Activated CD4-positive, alpha-beta T cell treated with anti-CD3 and anti-CD28 coated beads for 36 hours (primary cell): ENCODE measurements at places on chromosomes 1 and 21. TPM values are rescaled to one million over a fixed set of nuclear protein-coding genes. Genes with fewer than 3 reads are reported as not detected.
A peak's percentile ranks its signal among the peaks of the same experiment; 100 is the strongest.

The CA6 gene
- 0.27 TPM for total RNA-seq

The LCE2B gene
- not detected for total RNA-seq

The CNIH4 gene
- 49.6 TPM for total RNA-seq

The TMCO2 gene
- not detected for total RNA-seq

The FNDC5 gene
- total RNA-seq: not detected

The AURKAIP1 gene
- 117 TPM for total RNA-seq

The TSEN15 gene
- total RNA-seq: 47.3 TPM

The OVAAL gene
- total RNA-seq: not detected

The CTTNBP2NL gene
- total RNA-seq: 3.3 TPM

The S100A8 gene
- total RNA-seq: not detected

The AMPD1 gene
- total RNA-seq: not detected

The DCDC2B gene
- not detected for total RNA-seq

- no peak for DNase-seq
Measured at GRCh38 chr1:94095112-94095637, 25.8 kb downstream of the ABCA4 start.

DNA sequence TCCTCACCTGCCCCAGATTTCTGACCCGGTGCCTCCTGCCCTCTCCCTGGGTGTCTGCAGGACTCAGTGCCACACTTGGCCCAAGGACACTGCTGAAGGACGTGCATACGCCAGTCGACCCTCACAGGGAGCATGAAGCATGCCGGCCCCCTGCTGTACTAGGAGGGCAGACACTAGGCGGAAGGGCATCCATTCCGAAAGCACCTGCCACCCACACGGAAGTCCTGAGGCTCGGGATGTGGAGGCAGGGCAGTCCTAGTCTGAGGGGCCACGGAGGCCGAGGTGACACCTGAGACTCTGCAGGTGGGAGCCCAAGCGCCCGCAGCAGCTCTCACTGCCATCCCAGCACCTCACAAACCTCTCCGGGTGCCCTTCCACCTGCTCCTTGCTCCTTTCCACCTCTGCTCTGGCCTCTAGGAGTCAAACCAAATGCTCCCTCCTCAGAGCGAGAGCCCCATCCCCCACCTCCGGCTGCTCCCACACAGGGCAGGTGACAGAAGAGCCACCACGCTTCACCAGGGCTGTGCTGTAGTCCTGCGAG lies 2.4 kb downstream of the NPHP4 start:
- no peak for DNase-seq

- no peak for DNase-seq
Measured at GRCh38 chr1:92399076-92399475, 87.6 kb downstream of the GFI1 start.

DNA sequence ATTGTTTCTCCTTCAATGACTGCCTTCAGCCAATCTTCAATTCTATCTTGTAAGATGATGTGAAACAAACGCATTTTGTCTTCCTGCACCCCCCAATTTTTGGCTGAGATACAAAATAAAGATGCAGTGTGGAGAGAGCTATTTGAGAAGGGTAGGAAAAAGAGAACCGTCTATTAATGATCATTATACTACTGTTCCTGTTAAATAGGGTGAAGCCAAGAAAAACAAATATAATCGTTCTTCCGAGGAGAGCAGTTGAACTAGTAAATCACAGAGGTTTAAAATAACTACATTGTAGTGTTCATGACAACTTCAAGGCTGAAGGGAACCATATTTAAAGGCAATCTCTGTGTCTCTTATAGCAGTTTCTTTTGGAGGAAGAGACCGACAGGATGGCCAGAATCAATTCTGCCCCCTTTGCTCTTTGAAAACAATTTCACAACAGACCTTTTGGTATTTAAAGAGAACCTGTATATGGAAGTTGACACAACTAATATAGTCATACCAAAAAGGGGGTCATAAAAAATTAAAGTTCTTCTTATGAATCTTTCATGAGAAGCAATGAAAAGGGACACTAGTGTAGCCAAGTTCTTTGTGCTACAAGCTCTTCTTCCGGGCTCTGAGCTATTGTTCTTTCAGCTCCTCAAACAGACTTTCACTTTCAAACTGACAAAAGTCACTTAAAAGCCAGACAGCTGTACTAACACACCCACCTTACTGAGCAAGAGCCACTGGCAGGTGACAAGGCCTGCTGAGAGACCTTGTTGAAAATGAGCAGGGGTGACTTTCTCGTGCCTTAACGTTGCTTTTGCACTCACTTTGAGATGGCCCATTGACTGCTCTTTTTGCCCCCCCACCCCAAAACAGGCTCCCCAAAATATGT lies 30.9 kb downstream of the PROX1 start:
- peak; percentile 11 for DNase-seq

DNA sequence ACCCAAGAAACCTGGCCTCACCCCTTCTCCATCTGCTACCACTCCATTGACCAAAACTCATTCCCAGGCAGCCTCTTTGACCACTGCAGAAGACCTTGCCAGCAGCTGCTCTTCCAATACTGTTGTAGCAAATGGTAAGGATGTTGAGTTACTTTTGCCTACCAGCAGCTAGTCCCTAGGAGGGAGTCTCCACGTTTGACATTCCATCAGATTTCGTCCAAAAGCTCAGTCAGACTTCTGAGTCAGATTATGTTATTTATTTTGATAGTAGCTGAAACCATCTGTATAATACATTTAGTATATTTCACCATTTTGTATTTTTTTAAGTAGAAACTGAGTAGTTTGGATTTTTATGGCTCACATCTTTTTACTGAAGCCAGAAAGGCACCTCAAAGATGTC lies 51.5 kb upstream of the WNT2B start:
- no peak for DNase-seq

- DNase-seq: no peak
Measured at GRCh38 chr1:228882041-228882770, 146.9 kb downstream of the RHOU start.

GRCh38 chr1:1291548-1292441 lies 11.6 kb downstream of the SCNN1D start:
- DNase-seq: peak; percentile 74

GRCh38 chr1:157673008-157673407 lies 27.6 kb downstream of the FCRL3 start:
- no peak for DNase-seq

GRCh38 chr1:85360730-85361493 lies 84.5 kb upstream of the BCL10 start:
- DNase-seq: no peak

DNA sequence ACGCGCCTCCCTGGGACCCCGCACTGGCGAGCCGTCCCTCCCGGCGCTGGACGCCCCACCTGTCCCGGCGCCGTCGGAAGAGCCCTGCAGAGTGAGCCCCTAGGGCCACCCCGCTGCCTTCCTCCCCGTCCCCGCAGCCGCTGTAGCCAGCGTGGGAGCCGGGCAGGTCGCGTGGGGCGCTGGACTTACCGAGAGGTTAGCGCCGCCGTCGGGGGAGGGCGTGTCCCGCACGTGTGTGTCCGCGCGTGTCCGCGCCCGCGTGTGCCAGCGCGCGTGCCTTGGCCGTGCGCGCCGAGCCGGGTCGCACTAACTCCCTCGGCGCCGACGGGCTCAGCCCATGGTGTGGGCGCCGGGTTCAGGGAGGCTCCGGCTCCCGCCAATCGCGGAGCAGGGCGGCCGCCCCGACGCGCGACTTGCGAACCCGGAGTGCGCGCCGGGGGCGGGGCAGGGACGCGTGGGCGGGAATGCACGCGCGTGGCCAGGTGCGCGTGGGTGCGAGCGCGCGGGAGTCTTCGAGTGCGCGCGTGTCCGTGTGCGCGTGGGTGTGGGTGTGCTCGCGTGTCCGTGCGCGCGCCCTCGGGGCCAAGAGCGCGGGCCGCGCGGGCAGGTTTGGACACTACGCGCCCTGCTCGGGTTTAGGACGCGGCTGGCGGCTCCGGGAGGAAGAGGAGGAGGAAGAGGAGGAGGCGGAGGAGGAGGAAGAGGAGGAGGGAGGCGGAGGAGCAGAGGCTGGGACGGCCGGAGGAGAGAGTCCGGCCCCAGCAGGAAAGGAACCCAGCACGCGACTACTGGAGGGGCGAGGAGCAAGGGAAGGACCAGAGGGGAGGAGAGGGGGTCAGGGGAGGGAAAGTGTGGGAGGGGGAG lies 145.2 kb upstream of the ETS2 start:
- peak; percentile 36 for DNase-seq

DNA sequence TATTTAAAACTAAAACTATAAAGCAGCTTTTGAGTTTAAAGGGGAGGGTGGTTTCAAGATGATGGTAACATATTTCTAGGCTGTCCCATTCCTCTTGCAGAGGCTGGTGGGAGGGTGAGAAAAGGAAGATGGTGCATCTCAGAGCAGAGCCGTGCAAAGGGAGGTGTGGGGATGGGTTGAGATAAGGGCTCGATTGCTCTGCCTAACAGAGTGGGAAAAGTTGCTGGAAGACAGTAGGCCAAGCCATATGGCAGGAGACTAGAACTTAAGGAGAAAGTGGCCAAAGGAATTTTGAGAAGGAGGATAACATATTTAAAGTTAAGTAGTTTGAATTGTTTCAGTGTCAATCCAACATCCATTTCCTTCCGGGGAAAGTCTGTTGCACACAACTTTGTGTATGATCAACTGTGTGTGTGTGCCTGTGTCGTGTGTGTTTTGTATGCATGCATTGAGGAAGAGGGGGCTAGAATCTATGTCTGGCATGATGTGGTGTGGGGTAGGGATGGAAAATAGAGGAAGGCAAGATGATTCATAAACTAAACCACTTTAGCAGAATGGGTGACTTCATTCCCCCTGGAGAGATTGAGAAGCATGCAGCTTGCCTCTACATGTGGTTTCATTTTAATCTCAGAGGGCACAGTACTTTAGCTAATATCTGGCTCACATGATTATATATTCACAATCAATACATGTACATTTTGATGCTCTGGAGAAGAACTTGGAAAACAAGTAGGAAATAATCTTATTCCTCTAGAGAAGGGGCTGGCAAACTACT lies 145.0 kb upstream of the DNAH14 start:
- no peak for DNase-seq

DNA sequence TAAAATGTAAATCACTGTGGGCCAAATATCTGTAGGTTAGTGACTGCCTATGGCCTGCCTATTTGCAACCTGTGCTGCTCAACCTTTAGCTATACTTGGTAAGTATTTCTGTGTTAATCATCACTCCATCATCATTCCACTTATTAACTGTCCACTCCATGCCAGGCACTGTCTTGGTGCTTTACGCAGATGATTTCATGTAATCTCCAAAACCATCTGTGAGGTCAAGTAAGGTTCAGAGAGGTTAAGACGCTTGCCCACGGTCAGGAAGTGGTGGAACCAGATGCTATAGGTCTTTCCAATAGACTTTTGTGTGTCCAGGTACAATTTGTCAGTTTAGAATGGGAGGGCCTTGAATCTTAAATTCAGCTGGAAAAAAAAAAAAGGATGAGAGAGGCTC lies 10.8 kb upstream of the PHACTR4 start:
- DNase-seq: no peak

DNA sequence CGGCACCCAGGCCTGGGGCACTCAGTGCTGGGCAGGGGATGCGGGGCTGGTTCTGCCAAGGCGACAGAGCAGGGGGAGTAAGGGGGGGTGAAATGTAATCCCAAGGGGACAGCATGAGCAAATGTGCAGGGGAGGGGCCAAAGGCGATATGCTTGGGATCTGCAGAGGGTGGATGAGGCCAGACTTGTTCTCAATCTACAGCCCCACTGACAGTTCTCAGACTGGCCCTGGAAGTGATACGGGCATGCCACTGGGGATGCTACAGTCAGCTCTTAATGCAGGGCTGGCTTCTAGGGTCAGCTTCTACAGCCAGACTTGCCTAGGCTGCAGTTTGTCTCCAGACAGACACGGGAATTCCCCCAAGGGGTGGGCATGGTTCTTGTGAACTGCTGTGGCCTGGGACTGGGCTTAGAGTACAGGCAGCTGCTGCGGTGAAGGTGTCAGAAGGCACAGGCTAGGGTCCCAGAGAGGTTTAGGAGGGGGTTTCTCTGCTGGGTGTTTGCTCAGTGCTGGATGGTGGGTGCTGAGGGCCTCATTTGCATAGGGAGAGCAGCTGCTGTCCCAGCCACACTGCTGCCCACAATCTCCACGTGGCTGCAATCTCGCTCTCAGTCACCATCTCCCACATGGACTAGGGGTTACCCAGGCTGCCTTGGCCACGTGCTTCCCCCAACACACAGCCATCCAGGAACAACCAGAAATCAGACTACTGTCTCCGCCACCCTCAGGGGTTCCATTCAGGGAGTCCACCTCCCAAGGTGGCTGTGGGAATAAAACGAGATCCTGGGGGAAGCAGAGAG lies 190.1 kb downstream of the HIVEP3 start:
- DNase-seq: peak; percentile 83

GRCh38 chr1:204313675-204314074 lies 46.1 kb downstream of the PLEKHA6 start:
- DNase-seq: no peak

- DNase-seq: no peak
Measured at GRCh38 chr21:33608559-33608958, 20.1 kb upstream of the DONSON start.

DNA sequence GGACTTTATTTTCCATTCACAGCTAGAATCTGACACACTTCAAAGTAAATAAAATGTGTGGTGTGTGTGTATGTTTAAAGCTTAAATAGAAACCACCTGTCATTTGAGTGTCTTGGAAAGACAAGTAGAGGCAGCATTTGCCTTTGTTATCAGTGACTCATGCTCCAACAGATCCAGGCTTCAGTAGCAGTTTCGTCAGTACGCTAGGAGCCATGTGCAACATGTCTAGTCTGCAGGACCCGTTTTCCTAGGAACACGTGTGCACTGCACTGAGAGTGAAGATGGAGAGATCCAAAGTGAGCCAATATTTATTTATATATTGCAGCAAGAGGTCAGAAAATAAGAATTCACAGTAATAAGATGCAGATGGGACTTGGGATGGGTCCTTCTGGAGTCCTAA lies 41.8 kb downstream of the SGIP1 start:
- DNase-seq: no peak

DNA sequence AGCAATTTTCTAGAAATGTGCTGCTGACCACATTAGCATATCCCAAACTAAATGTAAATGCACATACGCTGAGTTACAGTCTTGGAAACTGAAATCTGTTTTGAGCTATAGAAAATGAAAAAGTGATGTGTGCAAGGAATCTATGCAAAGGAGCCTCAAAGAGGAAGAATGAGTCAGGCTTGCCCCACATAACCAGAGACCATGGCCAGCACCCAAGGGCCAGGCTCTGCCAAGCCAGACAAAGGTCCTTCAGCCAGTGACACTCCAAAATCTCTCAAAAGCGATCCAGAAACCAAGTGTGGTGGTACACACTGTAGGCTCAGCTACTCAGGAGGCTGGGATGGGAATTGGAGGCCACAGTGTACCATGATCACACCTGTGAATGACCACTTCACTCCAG lies 195.2 kb downstream of the TOMM20 start:
- DNase-seq: peak; percentile 59

GRCh38 chr1:97050506-97050905 lies 328.9 kb downstream of the PTBP2 start:
- no peak for DNase-seq

DNA sequence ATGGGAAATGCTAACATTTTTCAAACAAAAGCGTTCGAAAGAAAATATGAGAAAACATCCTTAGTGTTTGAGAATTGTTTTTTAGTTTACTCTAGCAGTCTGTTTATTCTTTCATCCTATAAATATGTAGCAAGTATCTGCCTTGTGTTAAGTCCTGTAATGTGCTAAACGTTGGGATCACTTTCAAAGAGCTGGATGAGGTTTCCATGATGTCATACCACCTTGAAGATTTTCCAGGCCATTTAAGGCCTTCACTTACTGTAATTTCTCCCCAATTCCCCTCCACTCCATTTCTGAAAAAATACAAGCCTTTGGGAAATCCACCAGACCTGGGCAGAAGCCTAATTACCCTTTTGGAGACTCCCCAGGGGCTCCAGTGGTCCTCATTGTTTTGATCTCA lies 24.2 kb upstream of the CTBS start:
- DNase-seq: no peak
